ENCODE measurements at places on chromosomes 4 and X. TPM values are rescaled to one million over a fixed set of nuclear protein-coding genes. Genes with fewer than 3 reads are reported as not detected.

DNA sequence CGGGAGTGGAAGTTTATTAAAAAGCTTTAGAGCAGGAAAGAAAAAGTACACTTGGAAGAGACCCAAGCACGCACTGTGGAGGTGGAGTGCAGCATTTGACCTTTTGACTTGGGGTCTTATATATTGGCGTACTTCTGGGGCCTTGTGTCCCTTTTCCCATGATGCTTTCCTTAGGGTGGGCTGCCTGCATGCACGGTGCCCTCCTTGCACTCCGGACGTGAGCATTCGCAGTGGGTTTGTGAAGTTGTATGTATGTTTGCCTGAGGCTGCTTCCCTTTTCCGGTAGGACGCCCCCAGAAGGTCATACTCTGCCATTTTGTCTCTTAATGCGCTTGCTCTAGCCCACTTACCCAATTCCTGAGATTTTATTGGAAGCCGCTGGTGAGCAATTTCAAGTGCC, 39.6 kb downstream of the TRMT44 start:
- DNase-seq, result no peak

Gene SYTL4
- total RNA-seq, result 2.9 TPM

DNA sequence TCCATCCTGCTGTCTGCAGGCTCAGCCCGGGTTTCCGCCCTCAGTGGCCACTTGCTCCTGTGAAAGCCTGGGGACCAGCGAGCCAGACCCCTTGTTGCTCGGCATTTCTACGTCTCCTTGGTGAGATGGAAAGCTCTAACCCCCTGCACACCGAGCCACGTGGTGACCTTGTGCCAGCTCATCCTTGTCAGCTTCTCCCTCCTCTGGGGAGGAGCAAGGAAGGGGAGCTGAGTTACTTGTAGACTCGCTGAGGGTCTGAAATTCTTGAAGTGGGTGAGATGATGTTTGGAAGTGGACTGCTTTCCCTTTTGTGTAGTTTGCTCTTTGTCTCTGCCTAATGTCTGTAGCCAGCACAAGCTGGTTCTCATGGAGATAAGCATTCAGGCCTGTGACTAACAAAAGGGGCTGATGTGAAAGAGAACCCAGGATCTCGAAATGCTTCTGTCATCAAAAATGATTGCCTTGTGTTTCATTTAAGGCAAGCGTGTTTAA, 29.3 kb downstream of the RGS12 start:
- no peak for DNase-seq

DNA sequence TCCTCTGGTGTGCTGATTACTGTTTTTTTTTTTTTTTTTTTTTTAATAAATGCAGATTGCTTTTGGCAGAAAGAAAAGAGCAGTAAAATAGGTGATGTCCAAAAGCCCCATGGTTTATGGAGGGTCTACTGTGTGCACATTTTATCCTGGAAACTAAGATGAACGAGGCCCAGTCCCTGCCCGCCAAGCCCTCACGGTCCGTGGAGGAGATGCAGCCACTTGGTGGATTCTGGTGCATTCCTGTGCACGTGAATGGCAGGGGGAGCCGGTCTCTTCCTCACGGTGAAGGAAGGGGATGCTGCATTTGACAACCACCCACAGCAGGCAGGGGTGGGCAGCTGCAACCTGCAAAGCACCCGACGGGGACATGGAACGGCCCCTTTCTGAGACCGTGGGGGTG, 100.2 kb upstream of the AFAP1 start:
- no peak for DNase-seq

Gene ADGRG4
- not detected for total RNA-seq

DNA sequence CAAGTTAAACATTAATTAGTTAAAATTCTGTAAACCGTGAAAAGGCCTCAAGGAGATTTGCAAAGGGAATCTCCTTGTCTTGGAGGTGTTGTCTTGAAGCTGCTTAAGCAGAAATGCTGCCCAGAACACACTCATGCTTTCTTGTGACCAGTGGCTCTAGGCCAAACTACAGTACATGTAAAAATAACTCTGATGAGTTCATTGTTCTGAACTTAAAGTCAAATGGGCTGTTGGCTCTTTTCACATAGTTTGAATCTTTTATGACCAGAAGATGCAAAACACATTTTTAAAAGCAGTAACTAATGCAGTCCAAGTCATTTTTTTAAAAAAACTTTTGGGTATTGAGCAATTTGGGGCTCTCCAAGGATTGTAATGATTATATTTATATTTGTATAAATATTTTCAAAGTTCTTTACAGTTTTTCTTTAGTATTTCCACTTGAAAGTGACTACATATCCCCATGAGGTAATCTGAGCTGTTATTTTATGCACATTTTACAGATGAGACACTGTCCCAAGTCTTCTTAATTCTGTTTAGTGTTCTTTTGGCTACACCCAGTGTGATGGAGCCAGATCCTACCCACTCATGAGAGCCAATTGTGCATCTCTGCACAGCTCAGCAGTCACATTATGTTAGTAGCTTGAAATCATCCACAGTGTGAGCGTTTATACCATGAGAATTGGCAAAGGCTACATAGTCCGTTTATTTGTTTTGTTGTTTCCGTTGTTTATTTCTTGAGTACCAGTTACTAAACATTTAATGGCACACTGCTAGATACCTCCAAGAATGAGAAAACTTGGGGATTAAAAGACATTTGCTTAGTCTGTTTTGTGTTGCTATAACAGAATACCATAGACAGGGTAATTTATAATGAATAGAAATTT, 112.8 kb upstream of the ATXN3L start:
- peak; percentile 86 for DNase-seq

DNA sequence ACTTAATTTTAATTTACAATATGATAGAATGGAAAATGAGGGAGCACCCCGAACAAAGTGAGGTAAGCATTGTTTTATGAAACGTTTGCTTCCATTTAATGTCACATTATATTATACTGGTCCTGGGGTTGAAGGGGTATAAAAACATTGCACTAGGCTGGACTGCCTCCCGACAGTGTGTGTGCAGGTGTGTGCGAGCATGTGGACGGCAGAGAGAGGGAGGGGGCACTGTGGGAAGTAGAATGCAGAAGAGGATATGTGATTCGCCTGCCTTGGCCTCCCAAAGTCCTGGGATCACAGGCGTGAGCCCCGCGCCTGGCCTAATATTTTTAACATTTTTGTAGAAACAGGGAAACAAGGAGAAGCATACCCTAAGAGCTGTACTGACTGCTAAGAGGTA, 36.0 kb downstream of the IRF2 start:
- no peak for DNase-seq

Gene PAGE1
- not detected for total RNA-seq

GRCh38 chr4:37685823-37686372, 278 bp downstream of the RELL1 start:
- DNase-seq, result peak; percentile 90

GRCh38 chrX:74453178-74453577, 31.9 kb downstream of the SLC16A2 start:
- DNase-seq, result no peak
